GM12891 (cell line): ENCODE measurements at places on chromosomes 2 and 18.

GRCh38 chr18:74512321-74513053, 16.3 kb downstream of the CNDP2 start:
- no peak for DNase-seq

- DNase-seq: no peak
Observed at GRCh38 chr2:11896386-11896785, 150.0 kb downstream of the LPIN1 start.

DNA sequence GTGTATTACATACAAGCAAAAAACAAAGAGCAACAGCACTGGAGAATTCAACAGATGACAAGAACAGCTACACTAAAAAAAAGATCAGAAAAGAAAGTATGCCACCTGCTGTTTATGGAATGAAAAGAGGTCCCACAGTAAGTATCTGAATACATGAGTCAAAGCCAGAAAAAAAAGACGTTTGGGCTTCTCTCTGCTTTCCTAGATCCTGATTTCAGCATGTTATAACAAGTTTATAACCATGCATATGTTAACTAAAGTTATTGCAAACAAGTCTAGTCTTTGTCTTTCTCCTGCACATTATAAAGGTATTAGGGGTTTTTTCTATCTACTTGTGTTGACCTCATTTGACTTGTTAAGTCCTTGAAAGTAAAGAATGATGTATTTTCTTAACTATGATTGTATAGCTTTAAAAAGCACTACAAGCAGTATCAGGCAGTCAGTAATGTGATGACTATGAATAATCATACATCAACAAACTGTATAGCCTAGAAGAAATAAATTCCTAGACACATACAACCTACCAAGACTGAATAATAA, 108.5 kb upstream of the COL5A2 start:
- no peak for DNase-seq

- DNase-seq: no peak
Observed at GRCh38 chr2:14355102-14355501, 277.4 kb upstream of the LRATD1 start.

DNA sequence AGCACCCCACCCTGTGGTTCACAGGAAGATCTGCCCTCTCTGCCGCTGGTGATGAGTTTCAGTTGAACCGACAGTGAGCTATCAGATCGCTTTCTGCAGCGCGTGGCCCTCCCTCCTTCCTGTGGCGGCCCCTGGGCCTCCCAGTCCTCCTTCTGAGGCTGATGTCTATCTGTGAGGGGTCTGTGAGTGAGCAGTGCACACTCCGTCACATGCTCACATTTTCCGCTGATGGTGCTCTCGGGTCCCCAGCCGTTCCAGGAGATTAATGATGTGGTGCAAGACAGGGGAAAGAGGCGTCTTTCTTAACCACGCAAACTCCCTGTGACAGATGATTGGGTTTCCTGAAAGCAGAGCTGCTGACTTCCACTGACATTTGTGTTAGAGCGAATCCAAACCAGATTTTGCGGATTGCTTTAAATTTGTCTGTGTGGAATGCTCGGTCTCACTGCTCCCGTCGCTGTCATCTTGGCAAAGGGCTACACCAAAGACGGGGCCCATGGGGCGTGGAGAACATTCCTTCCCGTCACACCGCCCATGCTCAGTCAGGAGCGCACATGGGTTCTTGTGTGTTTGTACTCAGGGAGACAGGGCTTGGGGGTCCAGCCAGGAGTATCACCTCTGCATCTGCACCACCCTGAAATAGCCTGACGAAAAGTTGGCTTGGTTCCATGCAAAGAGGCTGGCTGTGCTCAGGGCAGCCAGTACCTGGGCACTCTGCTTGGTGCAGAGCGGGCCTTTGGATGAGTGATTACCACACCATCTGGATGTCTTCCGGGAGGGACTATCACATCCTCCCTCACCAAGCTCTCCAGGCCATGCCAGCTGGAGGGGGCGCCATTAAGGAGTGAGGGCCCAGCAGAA, 154.7 kb upstream of the HS6ST1 start:
- peak; percentile 64 for DNase-seq

GRCh38 chr18:44320619-44321460, 359.8 kb upstream of the SETBP1 start:
- no peak for DNase-seq

- DNase-seq: no peak
Observed at GRCh38 chr2:151918308-151918707, 90.1 kb upstream of the ARL5A start.
